Stimulated activated CD8-positive, alpha-beta memory T cell treated with anti-CD3 and anti-CD28 coated beads, Interleukin-7, amount 100 ng/mL, for 24 hours (primary cell): ENCODE measurements at places on chromosomes 1 and 21.
A peak's percentile ranks its signal among the peaks of the same experiment; 100 is the strongest.

GRCh38 chr1:170355267-170355801 lies 176.6 kb upstream of the GORAB start:
- no peak for DNase-seq

DNA sequence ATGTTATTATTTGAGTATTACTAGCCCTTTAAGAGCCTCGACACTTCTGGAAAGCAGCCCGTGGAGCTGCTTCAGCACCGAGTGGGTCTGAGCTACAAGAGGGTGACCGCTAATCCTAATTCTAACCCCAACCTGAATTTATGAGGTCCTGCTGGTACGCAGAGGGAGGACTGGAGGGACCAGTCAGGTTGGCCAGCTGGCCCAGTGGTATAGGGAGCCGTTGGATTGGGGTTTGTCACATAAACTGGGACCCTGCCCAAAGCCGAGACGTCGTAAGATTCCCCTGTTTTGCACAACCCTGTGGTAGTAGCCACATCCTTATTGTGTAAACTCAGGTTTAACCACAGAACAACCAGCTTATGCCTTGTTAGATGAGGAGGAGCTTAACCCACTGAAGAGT lies 60.8 kb upstream of the F3 start:
- DNase-seq, result no peak

DNA sequence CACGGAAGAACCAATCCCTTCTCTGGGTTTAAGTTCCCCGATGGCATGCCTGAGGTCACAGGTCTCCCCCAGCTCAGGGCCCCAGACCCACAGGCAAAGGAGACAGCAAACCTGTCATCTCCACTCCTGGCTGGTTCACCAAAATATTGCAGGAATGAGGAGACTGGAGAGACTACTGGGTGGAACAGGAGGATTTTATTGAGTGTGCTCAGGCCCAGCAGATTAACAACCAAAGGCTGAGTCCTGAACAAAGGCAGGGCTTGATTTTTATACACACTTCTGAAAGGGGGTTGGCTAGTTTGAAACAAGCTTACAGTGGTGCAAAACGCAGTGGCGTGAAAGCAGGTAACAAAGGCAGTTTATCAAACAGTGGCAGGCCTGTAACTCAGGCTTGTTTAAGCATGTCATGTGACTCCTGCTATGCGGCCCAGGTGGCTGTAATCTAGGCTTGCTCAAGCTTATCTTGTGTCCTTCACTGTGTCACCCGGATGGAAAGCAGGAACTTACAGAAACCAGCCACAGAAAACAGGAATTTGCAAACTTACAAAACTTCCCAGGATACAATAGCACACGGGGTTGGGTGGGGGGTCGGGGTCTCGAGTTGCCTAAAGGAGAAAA lies 27.4 kb upstream of the KCNJ15 start:
- no peak for DNase-seq

GRCh38 chr1:34283142-34283541 lies 106.4 kb downstream of the C1orf94 start:
- DNase-seq, result no peak

- no peak for DNase-seq
These were observed 238.5 kb upstream of the RAB4A start for GRCh38 chr1:229032375-229032774.

GRCh38 chr1:119879510-119880434 lies 16.5 kb downstream of the ADAM30 start:
- DNase-seq, result no peak

- DNase-seq, result no peak
These were observed 19.8 kb downstream of the CD34 start for GRCh38 chr1:207891148-207891547.

- DNase-seq, result no peak
These were observed 70.7 kb upstream of the USP24 start for GRCh38 chr1:55285834-55286233.

- no peak for DNase-seq
These were observed 4.6 kb downstream of the PNRC2 start for GRCh38 chr1:23964235-23964668.

DNA sequence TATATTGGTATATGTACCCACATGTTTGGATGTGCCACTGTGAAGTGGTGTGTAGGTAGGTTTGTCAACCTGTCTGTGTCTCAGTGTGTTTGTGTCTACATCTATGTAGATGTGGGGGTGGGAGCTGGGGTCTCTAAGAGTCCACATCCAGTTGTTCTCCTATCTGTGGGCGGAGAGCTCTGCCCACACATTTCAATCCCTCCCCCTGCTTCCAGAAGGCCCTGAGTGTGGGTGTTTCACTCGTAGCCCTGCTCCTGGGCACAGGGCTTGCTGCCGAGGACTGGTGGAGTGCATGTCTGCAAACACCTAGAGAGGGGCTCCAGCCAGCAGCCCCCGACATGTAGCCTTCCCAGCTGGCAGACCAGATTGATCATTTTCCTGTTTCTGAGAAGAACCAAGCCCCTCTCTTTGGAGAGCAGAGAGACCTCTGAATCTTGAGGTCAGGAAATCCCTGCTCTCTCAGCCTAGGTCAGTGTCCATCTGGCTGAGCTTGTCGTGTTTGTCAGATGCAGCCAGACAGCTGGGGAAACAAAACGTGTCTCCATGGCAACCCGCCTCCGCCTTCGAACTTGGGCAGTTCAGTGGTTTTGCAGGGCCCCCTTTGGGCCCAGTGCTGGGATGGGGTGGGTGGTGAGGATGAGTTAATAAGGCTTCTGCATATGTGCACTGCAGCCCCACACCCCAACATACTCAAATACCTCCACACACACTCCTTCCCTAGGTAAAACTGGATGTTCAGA lies 31.2 kb upstream of the SYNC start:
- DNase-seq, result no peak

DNA sequence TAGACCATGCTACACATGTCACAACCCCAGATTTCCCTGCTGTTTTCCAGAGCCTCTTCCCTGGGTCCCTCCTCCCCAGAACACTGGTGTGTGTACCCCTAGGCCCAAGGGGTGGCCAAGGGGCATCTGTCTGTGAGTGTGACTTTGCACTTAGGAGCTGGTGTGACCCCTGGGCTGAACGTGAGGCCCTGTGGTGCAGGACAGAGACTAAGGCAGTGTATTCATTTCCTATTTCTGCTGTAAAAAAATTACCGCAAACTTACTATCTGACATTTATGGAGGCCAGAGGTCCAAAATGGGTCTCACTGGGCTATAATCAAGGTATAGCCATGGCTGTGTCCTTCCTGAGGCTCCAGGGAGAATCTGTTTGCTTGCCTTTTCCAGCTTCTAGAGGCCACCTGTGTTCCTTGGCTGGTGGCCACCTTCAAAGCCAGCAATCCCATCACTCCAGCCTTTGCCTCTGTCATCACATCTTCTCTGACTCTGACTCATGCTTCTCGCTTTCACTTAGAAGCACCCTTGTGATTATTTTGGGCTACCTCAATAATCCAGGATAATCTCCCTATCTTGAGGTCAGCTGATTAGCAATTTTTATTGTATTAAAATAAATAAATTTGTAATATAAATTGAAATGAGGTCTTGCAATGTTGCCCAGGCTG lies 24.0 kb upstream of the ELOA start:
- no peak for DNase-seq

- DNase-seq, result no peak
These were observed 40.0 kb upstream of the PRMT6 start for GRCh38 chr1:107016376-107016978.

- DNase-seq, result no peak
These were observed 12.1 kb downstream of the IL6R start for GRCh38 chr1:154417338-154417608.

DNA sequence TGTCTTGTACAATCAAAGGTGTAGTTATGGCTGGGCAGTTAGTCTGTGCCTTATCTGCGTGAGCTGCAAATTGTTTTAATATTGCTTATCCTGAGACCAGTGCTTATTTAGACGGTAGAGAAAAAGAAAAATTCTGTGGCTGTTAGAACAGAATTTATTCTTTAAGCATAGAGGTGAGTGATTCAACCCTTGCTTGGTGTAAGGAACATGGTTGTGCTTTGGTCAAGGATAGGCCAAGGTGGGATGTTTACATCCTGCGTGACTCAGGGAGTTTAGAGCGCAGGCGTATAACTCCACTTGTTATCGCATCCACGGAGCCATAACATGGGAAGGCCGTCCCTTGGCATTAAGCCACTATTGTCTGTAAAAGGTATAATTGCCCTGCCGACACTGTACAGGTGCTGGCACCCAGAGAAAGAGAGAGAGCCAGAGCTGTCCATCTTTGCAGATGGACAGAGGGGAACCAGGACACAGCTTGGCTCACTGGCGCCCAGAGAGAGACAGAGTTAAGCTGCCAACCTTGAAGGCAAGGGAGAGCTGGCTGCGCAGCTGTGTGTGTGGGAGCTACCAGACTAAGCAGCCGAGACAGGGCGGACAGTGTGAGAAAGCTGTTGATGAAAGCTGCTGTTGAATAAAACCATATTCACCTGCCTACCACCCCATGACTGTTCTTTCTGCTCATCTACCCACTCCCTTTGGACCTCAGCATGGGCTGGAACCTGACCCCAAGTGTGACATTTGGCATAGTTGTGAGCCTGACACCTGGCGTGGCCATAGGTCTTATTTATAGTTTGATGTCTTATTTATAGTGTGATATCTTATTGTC lies 200.4 kb downstream of the DYRK1A start:
- DNase-seq, result no peak

- DNase-seq, result no peak
These were observed 514.4 kb upstream of the B3GALT2 start for GRCh38 chr1:193700710-193701355.

- DNase-seq, result peak; percentile 64
These were observed 29.3 kb downstream of the SLC66A1 start for GRCh38 chr1:19341201-19342061.

- no peak for DNase-seq
These were observed 33.3 kb upstream of the CFAP298 start for GRCh38 chr21:32645261-32646182.

DNA sequence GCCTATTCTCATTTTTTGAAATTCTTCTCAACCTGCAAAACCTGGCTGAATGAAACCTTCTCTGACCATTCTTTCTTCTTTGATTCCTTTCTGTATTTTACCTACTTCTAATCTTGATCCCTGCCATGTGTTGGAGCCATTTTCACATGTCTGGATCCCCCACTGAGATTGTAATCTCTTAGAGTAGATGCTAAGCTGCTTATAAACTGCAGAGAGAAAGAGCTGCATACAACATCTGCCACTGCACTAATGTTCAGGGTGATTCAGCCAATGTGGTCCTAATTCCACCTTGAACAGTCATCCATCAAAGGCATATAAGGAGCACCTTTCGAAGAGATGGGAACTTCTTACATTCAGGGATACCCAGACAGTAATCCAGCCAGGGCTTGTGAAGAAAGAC lies 16.2 kb upstream of the DAB1 start:
- DNase-seq, result no peak

GRCh38 chr21:14889080-14889810 lies 175.6 kb downstream of the NRIP1 start:
- no peak for DNase-seq

DNA sequence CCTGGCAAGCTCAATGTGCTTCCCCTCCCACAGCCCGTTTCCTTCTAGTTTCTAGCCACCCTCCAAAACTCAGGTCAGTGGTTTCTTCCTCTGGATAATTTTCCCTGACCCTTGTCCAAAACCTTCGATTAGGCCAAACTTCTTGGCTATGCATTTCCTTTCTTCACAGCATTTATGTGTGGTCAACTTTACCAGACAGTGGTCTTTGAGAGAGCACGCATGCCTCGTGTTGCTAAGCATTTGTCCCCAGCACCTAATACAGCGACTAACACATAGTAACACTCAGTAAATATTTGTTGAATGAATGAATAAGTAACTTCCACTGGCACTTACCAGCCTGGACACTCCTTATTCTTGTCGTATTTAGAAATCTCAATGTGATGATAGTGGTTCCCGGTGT lies 610.7 kb downstream of the PLPP3 start:
- no peak for DNase-seq

DNA sequence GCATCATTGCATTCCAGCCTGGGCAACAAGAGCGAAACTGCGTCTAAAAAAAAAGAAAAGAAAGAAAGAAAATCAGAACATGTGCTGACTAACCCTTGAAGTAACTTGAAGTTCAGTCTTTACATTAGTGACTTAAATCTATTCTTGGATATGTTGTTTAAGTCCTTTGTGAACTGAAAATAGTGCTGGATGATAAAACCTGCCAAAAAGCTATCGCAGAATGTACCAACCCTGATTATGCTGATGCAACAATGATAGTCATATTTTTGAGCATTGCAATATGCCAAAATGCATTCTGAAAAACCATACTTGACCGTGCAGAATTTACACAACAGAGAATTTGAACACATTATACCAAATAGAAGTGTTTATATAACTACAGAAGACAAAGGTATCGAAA lies 30.7 kb downstream of the SHISAL2A start:
- no peak for DNase-seq

DNA sequence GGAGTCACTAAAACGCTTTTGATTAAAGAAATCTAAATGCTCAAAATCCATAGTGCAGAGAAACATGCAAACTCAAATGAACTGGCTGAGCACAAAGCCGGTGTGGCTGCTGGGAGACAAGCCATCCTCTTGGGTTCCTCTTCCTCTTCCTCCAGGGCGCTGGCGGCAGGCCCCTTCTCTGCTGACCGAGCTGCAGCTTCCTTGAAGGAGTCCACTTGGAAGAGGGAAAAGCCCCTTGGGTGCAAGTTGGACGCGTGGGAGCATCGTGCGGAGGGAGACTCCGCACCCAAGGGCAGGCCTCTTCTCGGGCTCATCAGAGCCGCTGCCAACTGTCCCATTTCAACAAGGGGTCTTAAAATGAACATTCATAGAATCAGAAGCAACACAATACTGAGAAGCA lies 7.9 kb downstream of the CCNL2 start:
- DNase-seq, result no peak

DNA sequence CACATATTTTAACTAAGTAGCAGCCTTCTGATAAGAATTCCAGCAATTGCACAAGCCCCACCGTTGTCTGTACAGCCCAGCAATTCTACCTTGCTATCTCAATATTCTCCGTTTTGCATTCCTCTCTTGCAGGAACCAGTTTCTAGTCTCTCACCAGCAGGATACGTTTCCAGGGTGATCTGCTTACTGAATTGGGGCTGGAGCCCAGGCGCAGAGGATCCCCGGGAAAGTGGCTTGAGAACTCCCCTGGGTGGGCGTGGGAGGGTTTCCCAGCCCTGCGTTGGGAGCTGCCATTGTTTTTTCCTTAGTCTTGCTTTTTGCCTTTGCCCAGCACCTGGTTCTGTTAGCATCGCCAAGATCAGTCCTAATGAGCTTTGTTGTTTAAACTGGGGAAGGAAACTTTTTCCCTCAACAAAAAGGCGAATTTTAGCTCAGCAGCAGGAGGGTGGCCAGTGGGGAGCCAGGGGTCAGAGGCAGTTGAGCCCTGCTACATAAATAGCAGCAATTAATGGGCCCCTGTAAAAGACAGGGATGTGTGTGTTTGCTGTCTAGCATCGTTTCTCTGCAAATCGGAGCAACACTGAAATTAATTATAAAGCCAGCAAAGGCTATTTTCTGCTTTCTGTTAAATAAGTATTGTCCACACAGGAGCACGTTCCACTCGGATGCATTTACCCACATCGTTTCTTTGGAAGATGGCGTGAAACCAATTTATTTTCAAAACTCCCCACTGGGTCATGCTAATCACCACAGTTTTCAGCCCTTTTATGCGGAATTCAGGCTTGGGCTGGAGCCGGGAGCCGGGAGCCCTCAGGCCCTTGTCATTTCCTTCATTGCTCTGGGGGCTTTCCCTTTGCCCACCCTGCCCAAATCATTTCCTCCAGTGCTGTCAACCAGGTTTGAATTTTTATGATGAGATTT lies 36.6 kb downstream of the HUNK start:
- DNase-seq, result no peak
